NCI-H774 (cell line): ENCODE measurements at places on chromosomes 3 and 15.

GRCh38 chr15:79455361-79455760 lies 23.2 kb downstream of the MINAR1 start:
- no peak for DNase-seq

- no peak for DNase-seq
These were observed 74.2 kb upstream of the POU1F1 start for GRCh38 chr3:87350367-87351199.

GRCh38 chr3:100288288-100288894 lies 27.6 kb downstream of the TBC1D23 start:
- DNase-seq = no peak

- no peak for DNase-seq
These were observed 289.2 kb downstream of the CTNNB1 start for GRCh38 chr3:41488501-41488900.

- no peak for DNase-seq
These were observed 88.0 kb downstream of the CRTC3 start for GRCh38 chr15:90617668-90618097.

- DNase-seq = no peak
These were observed 866 bp downstream of the SLC49A4 start for GRCh38 chr3:122795674-122796195.

- no peak for DNase-seq
These were observed 620.5 kb upstream of the TBL1XR1 start for GRCh38 chr3:177817751-177818150.

- no peak for DNase-seq
These were observed 21.8 kb downstream of the MEIS2 start for GRCh38 chr15:37078566-37078965.

GRCh38 chr3:99843590-99844258 lies 26.1 kb downstream of the CMSS1 start:
- no peak for DNase-seq

- no peak for DNase-seq
These were observed 79.6 kb downstream of the CPN2 start for GRCh38 chr3:194271460-194272035.

GRCh38 chr15:91348752-91349500 lies 248.9 kb downstream of the SV2B start:
- DNase-seq = no peak

GRCh38 chr15:96331945-96332636 lies 1.6 kb downstream of the NR2F2 start:
- DNase-seq = peak; percentile 28

DNA sequence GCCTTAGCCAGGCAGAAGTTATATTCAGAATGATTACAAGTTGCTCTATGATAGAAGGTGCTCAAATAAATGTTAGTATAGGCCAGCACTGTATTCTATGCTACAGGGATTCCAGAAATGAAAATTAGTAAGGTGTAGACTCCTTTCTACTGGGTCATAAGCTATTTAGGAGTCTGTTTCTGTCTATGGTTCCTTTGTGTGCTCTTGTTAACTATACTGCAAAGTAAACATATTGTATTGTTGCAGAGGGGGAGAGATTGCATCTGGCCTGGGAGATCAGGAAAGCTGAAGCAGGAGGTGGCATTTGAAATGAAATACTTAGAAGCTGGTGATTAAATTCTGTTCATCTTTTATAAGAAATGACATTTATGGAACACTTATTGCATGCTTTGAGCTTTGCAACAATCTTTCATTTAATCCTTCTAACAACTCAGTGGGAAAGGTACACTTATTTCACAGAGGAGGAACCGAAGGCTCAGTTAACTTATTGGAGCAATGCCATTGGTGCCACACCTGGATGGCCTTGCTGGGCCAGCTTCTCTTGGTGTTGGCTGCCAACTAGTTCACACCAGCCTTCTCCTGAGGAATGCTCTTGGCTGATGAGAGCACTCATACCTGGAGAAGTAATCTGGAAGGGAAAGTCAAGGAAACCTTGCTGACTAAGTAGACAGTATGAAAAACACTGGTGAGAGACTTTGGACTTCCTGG lies 39.1 kb downstream of the ABHD5 start:
- DNase-seq = no peak

DNA sequence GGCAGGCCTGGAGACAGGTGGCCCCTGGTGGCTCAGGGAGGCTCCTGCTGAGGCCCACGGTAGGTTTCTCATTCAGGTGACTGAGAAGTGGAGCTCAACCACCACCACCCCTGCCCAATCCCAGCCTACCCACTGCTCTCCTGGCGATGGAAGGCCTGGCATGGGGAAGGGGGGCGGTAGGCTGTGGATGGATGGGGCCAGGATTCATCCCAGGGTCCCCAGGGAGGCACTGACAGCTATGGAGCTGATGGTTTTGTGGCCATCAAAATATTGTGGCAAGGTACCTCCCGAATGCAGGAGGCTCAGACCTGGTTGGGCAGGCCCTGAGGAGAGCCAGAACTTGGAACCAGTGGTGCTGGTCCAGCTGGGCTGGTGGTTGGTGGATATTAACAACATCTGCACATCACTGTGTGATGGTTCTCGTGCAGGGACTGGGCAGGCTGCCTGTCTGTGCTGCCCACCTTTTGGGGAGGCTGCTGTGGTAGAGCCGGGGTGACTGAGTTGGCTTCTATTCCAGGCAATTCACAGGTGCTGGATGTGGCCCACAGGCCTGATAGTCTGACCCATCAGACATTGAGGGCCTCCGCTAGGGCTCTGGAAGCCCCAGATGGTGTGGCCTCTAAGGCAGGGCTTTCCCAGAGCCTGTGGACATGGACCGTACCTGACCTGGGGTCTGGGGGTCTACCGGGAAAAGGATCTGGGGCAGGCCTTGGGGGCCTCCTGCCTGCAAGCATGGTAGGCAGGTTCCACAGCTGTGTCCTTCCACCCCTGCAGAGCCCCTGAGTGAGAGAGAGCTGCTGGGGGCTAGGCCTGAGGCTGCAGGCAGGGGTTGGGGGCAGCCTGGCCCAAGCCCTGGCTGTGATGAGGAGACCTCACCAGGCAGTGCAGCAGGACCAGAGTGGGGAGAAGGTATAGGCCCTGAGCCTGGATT lies 3.4 kb downstream of the ZBTB47 start:
- DNase-seq = no peak

DNA sequence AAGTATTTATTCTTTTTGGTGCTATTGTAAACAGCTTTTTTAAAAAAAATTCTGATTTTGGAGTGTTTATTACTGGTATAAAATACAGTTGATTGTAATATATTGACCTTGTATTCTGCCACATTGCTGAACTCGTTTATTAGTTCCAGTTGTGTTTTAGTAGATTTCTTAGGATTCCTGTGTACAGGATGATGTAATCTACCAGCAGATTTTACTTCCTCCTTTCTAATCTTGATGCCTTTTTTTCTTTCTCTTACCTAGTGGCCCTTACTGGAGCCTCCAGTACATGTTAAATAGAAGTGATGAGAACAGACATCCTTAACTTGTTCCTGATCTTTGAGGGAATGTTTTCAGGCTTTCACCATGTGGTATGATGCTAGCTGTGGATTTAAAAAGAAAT lies 70.4 kb upstream of the KY start:
- no peak for DNase-seq

GRCh38 chr15:63490345-63491034 lies 13.9 kb upstream of the USP3 start:
- peak; percentile 42 for DNase-seq

GRCh38 chr3:177322881-177323280 lies 125.6 kb upstream of the TBL1XR1 start:
- no peak for DNase-seq

- peak; percentile 10 for DNase-seq
These were observed 1.2 kb downstream of the B2M start for GRCh38 chr15:44712346-44713005.

- DNase-seq = no peak
These were observed 73.9 kb downstream of the PRICKLE2 start for GRCh38 chr3:64151342-64151871.

DNA sequence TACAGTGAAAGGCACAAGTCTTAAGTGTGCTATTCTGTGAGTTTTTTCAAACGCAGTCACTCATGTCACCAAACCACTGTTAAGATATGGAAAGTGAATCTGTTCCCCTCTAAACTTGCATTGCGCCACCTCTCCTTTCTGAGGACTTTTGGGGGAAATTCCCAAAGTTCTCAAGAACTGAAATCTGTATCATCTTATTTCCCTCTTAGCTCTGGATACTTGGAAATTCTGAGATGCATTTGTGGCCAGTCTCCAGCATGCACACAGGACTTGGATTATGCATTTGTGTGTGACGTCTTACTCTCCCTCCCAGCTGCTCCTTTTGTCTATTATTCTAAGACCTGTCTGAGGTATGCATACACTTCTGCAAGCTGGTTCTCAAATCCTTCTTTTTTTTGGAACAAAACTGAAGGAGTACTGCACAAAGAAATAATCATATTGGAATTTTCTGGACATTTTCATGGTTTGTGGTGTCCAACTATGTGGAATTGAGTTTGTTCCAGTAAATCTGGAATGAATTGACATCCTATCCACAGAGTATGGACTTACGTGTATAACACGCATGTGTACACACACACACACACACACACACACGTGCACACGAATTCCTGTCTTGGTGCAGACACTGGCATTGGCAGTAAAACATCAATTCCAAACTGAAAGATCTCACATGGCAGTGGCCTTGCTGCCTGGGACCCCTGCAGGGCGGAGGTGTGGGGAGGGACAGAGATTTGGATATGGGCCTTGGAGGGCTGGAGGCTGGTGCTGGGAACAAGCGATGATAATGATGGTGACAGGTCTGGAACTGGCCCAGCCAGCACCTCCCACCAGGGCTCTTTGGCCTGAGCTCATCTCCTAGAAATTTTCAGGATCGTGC lies 8.2 kb upstream of the LCTL start:
- DNase-seq = no peak

DNA sequence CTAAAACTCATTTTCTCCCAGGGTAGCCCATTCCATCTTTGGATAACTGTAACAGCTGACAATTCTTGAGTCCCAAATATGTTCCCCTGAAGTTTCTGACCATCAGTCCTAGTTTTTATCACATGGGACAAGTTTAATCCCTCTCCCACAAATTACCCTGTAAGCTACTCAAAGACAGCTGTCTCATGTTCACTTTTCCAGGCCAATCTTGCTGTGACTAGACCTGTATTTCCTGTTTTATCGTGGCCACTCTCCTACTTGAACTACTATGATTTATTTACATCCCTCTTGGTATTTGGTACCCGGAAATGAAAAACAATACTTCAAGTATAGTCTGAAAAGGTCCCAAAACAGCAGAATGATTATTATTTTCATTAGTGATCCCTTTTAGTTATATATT lies 95.1 kb upstream of the MEX3B start:
- peak; percentile 9 for DNase-seq

DNA sequence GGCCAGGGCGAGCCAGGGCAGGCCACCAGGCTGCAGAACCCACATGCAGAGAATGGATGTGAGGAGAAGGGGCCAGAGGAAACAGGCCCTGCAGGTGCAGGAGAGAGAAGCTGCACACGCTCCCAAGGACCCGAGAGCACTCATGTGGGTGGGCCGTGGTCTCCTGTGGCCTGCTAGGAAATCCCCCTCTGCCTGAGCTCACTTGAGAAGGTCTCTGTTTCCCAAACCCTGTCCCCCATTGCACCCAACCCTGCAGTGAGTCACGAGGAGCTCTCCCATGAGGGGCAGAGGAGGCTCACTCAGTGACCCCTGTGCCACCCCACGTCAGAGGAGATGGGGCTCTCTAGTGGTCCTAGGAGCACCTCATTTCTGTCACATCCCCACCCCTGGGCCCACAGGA lies 111.1 kb downstream of the KLF13 start:
- DNase-seq = no peak

DNA sequence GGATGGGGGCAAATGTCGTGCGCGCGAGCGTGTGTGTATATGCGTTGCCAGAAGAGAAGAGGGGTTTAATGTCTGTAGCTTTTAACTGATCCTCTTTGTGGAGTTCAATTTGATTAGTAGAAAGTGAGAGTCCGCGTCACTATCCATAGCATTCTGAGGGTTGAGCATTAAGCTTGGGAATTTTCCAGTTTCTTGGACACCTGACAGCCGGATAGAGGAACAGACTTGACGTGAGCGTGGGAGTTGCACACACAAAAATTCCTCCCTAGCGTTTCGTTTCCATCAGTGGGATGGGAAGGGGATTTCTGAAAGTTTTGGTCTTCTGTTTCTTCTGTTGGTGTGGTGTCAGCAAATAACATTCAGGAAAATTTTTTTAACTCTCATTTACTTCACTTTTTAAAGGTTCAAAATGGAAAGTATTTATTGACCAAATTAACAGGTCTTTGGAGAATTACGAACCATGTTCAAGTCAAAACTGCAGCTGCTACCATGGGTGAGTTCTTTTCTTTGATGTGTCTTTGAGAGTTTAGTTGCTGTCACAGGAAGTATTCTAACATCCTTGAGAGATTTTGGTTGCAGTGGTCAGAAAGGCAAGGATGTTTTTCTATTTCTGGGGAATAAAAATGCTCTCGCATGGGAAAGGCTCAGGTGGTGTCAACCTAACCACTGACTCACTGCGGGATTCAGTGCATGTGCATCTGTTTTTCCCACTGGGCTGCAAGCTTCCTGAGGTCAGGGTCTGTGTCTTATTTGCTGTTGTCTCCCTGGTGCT lies 841 bp downstream of the POGLUT1 start:
- DNase-seq = no peak

DNA sequence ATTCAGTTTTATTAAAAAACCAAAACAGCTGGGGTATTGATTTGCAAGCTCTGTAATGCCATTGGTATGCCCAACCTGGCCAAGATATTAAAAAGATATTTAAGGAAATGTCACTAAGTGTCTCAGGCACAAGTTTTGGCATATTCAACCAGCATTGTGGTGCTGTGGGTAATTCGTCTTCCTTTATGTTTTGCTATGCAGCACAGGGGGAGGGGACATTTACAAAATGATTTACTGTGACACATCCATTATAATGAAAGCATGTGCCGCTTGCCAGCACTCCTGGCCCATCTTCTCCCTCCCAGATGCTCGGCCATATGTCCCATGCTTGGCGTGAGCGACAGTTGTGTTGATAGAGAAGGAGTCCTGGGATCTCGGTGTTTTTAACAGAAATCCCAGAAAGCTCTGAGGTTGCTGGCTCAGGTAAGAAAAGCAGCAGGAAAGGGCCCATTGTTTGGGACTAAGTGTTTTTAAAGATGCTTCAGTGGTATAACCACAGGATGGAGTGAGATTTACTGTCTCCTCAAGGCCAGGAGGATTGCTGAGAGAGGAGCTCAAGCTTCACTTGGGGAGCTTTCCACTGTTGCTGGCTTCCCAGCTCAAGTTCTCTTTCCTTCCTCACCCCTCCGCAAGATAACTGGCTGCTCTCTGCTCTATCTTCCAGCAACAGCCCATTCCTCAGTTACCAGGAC lies 158.2 kb upstream of the TSC22D2 start:
- DNase-seq = no peak
